Activated T-helper 9 cell treated with anti-CD3 and anti-CD28 coated beads, Interleukin-2, amount 50 U/mL, for 16 hours (primary cell): ENCODE measurements at places on chromosomes 4 and X.

DNA sequence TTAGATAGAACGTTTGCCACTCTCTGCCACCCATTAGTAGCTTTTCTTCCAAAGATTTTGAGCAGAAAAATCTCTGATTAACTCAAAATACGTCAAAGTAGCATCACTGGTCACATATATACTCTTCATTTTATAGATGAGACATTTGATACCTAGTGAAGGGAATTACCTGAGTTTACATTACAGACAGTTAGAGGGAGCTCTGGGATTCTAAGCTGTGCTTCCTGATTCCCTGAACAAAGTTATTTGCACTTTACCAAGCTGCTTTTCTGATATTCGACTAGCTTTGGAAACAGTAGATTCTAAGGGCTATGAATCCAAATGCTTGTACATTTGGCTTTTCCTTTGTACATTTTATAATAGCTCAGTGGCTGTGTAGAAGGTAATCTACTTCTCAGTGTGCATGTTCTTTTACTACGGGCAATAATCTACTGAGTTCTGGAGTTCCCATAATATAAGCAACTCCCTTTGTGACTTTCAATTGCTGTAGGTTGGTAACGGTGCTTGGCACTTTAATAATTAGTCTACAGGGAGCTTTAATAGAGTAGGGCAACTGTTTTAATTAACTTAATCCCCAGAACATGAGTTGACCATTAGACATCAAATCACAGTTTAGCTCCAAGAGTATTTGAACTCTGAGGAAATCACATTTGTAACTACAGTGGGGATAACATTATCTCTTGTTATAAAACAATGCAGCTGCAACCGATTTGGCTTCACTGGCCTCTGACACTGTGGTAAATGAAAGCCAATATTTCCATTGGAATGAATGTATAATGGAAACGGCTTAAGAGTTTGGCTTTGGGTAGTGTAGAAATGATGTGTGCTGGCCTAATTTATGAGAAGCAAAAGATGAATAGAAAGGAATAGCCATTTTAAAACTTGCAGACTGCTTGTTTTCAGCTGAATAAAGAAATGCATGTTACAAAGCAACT, 1602.4 kb downstream of the STIM2 start:
- no peak for DNase-seq

- no peak for DNase-seq
Observed at GRCh38 chr4:99157478-99157935, 13.4 kb upstream of the ADH4 start.

DNA sequence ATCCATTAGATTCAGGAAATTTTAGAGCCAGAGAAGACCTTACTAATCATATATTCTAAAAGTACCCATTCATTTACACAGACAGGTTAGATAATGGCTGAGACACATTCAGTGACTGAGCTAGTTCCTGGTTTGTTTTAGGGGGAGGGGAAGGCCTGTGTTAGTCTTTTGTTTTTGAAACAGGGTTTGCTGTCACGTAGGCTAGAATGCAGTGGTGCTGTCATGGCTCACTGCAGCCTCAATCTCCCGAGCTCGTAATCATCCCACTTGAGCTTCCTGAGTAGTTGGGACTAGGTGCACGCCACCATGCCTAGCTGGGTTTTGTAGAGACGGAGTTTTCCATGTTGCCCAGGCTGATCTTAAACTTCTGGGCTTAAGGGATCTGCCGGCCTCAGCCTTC, 10.1 kb downstream of the RBPJ start:
- no peak for DNase-seq

DNA sequence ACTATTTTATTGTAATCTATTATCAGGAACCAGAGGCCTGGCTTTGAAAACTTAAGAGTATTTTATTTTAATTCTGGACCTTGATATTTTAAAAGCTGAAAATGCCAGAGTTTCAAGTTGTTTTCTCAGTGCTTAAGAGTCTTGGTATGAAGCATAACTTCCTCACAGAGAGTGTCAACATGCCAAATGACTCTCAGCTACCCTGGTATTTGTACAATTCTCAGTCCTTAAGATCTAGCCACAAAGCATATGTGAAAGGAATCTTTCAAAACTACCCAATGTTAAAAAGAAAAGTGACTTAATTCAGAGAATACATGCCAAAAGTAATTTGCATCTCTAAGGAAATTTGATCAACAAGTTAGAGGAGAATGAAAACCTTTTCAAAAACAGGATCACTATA, 171.9 kb downstream of the DKK2 start:
- no peak for DNase-seq

- DNase-seq: no peak
Observed at GRCh38 chrX:105483011-105483410, 262.5 kb upstream of the TEX13A start.
